ENCODE measurements at places on chromosomes 1 and 21. TPM values are rescaled to one million over a fixed set of nuclear protein-coding genes. Genes with fewer than 3 reads are reported as not detected.

FCRL6 gene
- polyA plus RNA-seq: 0.10 TPM

CFHR4 gene
- 0.07 TPM for polyA plus RNA-seq

LENEP gene
- polyA plus RNA-seq: 0.73 TPM

- DNase-seq: no peak
Measured at GRCh38 chr1:191155178-191155577, 677.5 kb upstream of the BRINP3 start.

- no peak for DNase-seq
Measured at GRCh38 chr1:64308866-64309265, 105.4 kb downstream of the UBE2U start.

DNA sequence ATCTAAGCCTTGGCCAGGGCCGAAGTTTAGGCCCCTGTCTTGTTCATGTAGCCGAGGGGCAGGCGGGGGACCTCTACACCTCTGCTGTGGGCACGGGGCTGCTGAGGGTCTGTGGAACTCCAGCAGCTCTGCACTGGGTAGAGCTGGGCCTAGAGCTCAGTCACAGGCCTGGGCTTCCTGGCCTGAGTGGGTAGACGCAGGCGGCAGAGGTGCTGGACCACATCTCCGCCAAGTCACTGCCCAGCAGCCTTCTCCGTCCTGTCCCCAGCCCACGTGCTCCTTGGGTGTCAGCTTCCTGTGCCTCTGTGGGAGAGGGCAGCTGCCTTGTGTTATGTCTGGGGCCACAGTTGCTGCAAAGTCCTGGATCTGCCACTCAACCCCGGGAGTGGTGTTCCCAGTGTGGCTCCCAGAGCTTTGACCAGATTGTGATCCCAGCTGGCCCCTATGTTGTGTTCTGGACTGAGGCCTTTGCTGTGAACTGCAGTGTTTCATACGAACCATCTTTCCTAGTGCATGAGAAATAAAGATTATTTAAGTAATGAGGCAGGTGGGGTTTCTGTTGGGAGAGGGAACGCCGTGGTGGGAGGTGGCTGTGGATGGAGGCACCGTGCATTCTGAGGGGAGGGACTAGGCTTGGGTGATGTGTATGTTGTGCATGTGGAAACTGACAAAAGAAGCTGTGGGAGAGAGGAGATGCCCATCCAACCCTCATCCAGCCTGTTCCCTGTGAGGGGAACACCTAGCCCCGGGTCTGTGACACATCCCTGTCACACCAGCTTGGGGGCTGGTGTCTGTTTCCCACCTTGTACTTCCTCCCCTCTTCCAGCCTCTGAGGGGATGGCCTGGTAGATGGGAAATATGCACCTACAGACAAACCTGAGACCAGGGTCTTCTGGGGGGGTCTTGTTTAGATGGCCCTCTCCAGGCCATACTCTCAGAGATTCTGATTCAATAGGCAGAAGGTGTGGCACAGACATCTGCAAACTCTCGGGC lies 12.2 kb downstream of the AMPD2 start:
- no peak for DNase-seq

GRCh38 chr1:240515505-240515904 lies 96.5 kb downstream of the GREM2 start:
- DNase-seq: no peak

GRCh38 chr1:71414179-71414578 lies 333.3 kb upstream of the ZRANB2 start:
- DNase-seq: no peak

- DNase-seq: no peak
Measured at GRCh38 chr1:167862432-167863076, 51.4 kb downstream of the ADCY10 start.

DNA sequence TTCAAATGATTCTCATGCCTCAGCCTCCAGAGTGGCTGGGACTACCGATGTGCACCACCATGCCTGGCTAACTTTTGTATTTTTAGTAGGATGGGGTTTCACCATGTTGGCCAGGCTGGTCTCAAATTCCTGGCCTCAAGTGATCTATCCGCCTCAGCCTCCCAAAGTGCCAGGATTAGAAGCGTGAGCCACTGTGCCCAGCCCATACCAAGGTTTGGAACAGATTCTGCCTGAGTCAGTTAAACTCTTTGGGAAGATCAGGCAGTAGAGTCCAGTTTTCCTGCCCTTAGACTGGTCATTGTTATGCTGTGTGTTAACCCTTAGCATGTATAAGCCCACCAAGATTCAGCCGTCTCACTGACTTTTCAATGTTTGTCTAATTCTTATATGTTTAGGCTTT lies 48.3 kb upstream of the LYPLAL1 start:
- no peak for DNase-seq

- DNase-seq: peak; percentile 75
Measured at GRCh38 chr1:173420330-173420806, 56.8 kb upstream of the PRDX6 start.

GRCh38 chr1:31860581-31860980 lies 44.8 kb upstream of the SPOCD1 start:
- no peak for DNase-seq

DNA sequence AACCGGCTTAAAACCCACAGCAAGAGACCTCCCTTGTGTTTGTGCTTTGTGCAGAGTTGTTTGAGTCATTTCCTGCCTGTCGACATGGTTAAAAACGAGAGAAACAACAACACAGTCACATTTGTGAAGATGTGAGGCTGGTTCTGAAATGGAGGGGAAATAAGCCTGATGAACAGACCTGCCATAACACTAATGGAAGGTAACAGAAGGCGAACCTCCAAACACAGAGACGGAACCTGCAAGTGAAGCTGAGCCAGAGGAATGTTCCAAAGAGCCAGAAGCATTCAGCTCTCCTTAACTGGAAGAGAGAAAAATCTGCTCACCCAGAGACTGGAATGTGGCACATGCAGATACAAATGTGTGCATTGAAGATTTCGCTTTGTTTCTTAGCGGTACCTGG lies 53.2 kb upstream of the RAVER2 start:
- DNase-seq: no peak

DNA sequence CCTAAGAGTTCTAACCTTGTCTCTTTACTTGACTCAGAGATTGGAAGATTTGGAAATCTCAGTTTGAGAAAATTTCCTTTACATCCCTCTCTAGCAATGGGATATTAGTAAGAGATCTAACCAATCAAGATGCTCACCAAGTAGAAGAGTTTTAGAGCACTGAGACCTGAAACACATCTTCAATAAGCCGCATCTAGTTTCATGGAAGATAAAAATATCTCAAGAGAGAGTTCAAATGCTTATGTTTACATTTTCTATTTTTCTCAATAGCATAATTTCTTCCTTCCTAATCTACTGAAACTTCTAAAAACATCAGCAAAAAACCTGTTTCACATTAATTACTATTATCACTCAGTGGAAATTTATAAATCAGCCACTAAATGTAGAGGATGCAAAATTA lies 165.1 kb downstream of the APP start:
- no peak for DNase-seq

- DNase-seq: no peak
Measured at GRCh38 chr1:20395255-20395654, 90.8 kb downstream of the CAMK2N1 start.

DNA sequence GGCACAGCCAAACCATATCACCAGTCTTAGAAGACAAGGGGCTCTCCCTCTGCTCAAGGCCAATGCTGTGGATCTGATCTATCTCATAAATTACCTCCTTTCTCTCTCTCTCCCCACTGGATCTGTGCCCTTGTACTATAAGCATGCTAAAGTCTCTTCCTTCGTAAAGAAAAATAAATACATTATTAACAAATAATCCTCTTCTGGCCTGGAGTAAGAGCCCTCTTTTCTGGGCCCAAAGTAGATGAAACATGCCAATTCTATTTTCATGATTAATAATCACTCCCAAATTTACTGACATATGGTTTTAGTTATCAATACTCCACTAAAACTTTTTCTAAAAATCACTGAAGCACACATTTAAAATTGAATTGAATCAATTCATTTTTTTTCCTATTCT lies 889.7 kb downstream of the ADGRL2 start:
- no peak for DNase-seq

DNA sequence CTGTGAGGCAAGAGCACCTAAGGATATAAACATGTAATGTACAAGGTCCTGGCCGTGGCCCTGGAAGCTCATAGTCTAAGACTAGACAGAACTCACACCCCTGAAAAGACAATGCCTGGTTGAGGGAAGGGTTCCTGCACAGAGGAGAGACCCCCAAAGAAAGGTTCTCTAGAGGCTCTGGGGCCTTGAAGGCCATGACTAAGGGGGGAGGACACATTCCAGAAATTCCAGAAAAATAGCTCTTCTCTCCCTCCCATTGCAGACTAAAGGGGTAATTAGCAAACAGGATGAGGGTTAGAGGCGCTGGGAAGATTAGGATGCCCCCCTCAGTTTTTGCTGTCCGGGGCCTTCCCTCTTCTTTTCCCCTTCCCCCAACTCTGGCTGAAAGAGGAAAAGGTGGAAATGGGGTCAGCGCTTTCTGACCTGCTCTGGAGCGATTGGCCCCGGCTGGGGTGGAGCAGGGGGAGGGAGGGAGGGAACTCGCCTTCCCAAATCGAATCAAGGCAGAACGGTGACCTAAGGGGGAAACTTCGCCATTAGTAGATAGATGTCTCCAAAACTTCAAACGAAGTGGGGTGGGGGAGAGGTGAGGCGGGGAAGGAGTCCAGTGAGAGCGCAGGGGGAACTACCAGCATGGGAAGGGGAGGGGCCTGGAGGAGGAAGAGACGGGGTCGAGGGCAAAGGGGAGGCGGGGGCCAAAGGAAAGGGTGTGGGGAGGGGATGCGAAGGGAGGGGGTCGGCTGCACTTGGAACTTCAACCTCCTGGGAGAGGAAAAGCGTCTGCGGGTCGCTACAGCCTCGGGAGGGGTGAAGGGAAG lies 11.8 kb downstream of the PAX7 start:
- no peak for DNase-seq

Measured in left renal pelvis (tissue), 4 donors.